Sigmoid colon (tissue), 7 donors: ENCODE measurements at places on chromosomes 2 and 18. TPM values are rescaled to one million over a fixed set of nuclear protein-coding genes. Genes with fewer than 3 reads are reported as not detected.

Gene ATG16L1
- total RNA-seq = 29.3 TPM

Gene TMEFF2
- 0.36 TPM for total RNA-seq

Gene CHAC2
- total RNA-seq = 0.68 TPM

Gene STAT4
- total RNA-seq = not detected

Gene SP9
- not detected for total RNA-seq

Gene C2orf80
- not detected for total RNA-seq

Gene CENPA
- not detected for total RNA-seq

Gene HOXD11
- 39.3 TPM for total RNA-seq

Gene TSN
- total RNA-seq = 24.8 TPM

DNA sequence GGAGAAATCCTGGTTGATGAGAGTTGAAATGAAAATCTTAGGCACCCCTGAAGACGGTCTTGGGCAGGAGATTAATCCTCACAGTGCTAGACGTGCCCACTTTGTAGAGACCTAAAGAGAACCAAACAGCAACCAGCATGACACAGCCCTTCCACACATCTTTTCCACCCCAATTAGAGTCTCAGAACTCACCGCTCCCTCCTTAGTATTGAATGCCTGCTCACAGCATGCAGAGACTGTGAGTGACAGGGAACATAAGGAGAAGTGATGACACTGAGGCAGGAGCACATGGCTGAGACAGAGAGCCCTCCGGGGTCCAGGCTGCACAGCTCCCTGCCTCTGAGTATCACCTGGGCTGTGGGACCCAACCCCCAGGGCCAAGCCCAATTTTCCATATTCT, 367.6 kb downstream of the EIPR1 start:
- H3K4me3 ChIP-seq = no peak overlapping the region
- H3K27ac ChIP-seq = no peak overlapping the region
- no peaks in the 10 kb centered on the region for H3K4me1 ChIP-seq
- no peak for DNase-seq
- H3K27me3 ChIP-seq = peaks cover 13% of the 10 kb centered on the region

- H3K36me3 ChIP-seq = no peaks in the 10 kb centered on the region
- H3K27me3 ChIP-seq = no peaks in the 10 kb centered on the region
- no peak for DNase-seq
- no peak overlapping the region for H3K4me3 ChIP-seq
- H3K4me1 ChIP-seq = no peaks in the 10 kb centered on the region
Observed at GRCh38 chr2:216916956-216917650, 57.2 kb upstream of the TNP1 start.

DNA sequence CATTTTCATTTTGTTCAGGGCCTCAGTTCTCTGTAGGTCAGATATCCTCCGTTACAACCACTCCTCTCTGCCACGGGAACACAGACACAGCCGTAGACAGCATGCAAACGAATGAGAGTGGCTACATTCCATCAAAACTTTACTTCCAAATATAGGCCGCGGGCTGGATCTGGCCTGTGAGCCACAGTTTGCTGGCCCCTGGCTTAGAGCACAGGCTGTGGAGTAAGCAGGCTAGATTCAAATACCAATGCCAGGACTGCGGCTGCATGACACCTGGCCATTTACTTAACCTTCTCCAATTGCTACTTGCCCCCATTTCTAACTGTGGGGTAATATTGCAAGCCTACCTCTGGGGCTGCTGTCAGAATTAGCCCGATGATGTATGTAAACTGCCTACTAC, 325.8 kb upstream of the POU3F3 start:
- DNase-seq = no peak
- H3K27me3 ChIP-seq = no peaks in the 10 kb centered on the region
- H3K27ac ChIP-seq = no peak overlapping the region
- no peak overlapping the region for H3K4me3 ChIP-seq
- H3K36me3 ChIP-seq = no peaks in the 10 kb centered on the region
- H3K4me1 ChIP-seq = no peaks in the 10 kb centered on the region

DNA sequence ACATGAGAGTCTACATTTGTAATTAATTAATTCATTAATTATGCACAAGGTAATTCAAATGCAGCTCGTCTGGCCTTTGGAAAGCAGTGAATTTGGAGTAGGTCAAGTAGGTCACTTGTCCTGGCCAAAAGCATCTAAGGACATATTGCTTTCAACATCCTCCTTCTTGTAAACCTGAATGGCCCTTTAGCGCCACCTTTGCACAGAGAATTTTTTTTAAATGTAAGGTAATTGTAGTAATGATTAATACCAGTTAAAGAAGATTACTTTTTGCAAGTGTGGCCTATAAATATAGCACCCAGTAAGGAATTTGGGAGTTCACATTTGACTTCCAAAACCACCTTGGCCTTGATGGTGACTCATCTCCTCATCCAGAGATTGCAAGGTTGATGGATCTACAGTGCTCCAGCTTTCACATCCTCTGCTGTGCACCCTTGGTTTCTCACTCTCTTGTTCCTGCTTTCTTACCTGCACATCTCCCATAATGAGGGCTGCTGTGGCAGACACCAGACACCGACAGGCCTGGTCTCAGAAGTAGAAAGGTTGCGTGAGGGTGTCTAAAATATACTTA, 481.7 kb downstream of the TGIF1 start:
- H3K4me1 ChIP-seq = no peaks in the 10 kb centered on the region
- H3K36me3 ChIP-seq = no peaks in the 10 kb centered on the region
- DNase-seq = no peak
- no peak overlapping the region for H3K4me3 ChIP-seq

- DNase-seq = no peak
- no peaks in the 10 kb centered on the region for H3K27me3 ChIP-seq
- H3K27ac ChIP-seq = no peak overlapping the region
Observed at GRCh38 chr2:112255875-112256274, 1.0 kb upstream of the ZC3H8 start.

DNA sequence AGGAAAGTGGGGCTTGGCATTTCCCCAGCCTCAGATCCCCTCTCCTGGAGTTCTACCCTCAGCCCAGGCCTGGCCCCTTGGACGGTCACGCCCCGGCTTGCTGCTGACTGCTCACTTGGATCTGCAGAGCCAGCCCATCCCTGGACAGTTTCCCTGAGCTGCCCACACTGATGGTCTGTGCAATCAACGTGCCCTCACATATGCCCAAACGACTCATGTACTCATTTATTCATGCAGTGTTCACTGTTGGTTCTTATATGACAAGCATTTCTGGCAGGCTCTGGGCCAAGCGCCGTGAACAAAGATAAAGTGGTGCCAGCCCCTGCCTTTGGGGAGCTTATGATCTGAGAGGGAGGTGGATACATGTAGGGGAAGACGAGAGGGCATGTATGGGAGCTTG, 20.3 kb upstream of the GLI2 start:
- no peaks in the 10 kb centered on the region for H3K4me1 ChIP-seq
- DNase-seq = peak; percentile 53
- H3K4me3 ChIP-seq = no peak overlapping the region
- H3K27me3 ChIP-seq = no peaks in the 10 kb centered on the region
- H3K27ac ChIP-seq = no peak overlapping the region

- peaks cover 5% of the 10 kb centered on the region for H3K4me1 ChIP-seq
- no peak overlapping the region for H3K27ac ChIP-seq
- H3K36me3 ChIP-seq = no peaks in the 10 kb centered on the region
- no peak overlapping the region for H3K4me3 ChIP-seq
Observed at GRCh38 chr2:105426626-105427292, 27.9 kb upstream of the FHL2 start.

DNA sequence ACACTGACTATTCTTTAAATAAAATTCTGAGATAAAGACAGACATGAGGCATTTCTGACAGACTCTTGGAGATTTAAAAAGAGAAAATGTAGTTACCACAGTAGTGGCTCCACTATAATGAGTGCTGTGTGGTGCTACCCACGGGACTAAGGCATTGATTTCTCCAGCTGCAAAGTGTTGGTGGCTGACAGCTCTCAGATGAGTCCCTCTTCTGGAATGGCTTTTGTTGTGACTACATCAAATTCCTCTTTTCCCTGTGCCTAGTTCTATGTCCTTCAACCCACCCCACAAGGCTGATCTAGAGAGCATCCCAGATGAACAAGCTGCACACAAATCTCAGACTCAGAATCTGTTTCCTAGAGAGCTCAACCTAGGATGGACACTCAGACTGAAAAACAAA, 884.8 kb upstream of the ZEB2 start:
- no peak overlapping the region for H3K4me3 ChIP-seq
- no peaks in the 10 kb centered on the region for H3K36me3 ChIP-seq
- H3K4me1 ChIP-seq = no peaks in the 10 kb centered on the region
- no peaks in the 10 kb centered on the region for H3K27me3 ChIP-seq
- DNase-seq = no peak

DNA sequence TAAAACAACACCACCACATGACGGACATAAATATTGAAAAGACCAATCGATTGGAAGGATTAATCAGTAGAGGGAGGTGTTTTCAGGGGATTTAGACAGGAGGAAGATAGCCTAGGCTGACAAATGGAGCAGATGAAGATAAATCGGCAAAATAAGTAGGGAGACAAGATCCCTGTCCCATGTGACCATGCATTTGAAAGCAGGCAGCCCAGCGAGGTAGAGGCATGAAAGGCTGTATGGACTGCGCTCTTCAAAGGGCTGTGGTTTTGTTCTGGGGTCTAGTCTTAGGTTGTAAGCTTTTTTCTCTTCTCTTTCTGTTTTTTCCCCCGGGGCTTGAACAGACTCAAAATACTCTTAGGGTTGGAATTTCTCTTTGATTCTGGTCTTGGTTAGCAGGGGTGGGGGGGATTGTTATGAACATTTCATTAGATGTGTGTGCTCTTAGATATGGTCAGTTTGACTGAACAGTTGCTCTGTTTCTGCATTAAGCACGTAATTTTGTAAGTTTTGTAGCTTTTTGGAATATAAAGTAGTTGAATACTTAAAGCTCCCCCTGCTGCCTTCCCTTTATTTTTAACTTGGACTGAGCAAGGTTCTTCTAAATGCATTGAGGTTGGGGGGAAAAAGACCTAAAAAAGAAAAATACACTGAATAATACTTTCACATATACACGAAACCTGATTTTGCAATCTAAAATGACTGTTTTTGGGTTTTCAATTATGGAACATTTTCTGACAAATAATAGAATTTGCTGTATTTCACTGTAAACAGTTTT, 32.2 kb downstream of the ZNF532 start:
- H3K27me3 ChIP-seq = no peaks in the 10 kb centered on the region
- H3K27ac ChIP-seq = no peak overlapping the region
- H3K4me1 ChIP-seq = peaks cover 19% of the 10 kb centered on the region
- H3K4me3 ChIP-seq = no peak overlapping the region
- no peak for DNase-seq

DNA sequence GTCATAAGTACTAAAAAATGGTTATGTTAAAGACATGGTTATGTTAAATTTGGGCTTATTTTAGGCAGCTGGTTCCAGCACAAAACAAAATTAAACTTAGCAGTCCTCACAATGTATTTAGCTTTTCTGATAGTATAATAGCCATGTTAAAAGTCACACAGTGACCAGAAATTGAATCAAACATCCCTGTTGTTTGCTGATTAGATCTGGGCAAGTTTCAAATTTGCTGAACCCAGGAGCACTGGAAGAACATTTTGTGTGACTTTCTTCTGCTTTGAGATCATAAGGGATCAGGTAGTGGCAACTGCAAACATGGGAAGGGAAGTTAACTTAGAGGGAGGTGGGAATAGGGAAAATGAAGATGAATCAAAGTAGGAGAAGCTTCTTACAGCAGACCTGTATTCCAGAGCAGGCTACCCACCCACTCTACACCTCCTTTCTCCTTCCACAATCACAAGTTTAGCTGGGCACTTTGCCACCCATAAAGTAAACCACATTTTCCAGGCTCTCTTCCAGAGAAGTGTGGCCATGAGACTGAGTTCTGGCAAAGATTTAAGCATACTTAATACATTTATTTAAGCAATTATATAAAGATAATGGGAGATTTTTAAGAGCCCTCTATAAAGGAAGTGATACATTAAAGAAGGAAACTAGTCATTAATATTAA, 616.1 kb upstream of the LRATD1 start:
- no peak overlapping the region for H3K4me3 ChIP-seq
- no peaks in the 10 kb centered on the region for H3K27me3 ChIP-seq
- no peak overlapping the region for H3K27ac ChIP-seq
- peaks cover 4% of the 10 kb centered on the region for H3K4me1 ChIP-seq
- no peaks in the 10 kb centered on the region for H3K36me3 ChIP-seq

DNA sequence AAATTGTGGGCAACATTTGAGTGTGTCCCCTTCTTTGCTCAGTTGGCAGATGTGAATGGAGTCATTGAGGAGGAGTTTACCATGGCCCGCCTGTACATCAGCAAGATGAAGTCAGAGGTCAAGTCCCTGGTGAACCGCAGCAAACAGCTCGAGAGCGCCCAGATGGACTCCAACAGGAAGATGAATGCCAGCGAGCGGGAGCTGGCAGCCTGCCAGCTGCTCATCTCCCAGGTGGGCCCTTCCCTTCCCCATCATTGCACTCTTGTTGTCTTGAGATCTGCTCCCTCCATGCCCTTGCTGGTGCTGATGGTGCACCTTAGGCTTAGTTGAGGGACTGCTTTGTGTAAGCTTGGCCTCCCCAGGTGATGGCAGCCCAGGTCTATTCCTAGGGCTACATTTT, 47.5 kb upstream of the LYPD6B start:
- H3K27me3 ChIP-seq = no peaks in the 10 kb centered on the region
- H3K4me3 ChIP-seq = no peak overlapping the region
- H3K4me1 ChIP-seq = no peaks in the 10 kb centered on the region
- no peak for DNase-seq
- no peak overlapping the region for H3K27ac ChIP-seq

GRCh38 chr2:124501575-124502152, 476.6 kb downstream of the CNTNAP5 start:
- no peak for DNase-seq
- no peaks in the 10 kb centered on the region for H3K27me3 ChIP-seq
- no peaks in the 10 kb centered on the region for H3K36me3 ChIP-seq
- no peak overlapping the region for H3K4me3 ChIP-seq

GRCh38 chr2:226329180-226329579, 470.4 kb downstream of the IRS1 start:
- no peaks in the 10 kb centered on the region for H3K4me1 ChIP-seq
- H3K27me3 ChIP-seq = no peaks in the 10 kb centered on the region
- H3K27ac ChIP-seq = no peak overlapping the region
- DNase-seq = no peak

DNA sequence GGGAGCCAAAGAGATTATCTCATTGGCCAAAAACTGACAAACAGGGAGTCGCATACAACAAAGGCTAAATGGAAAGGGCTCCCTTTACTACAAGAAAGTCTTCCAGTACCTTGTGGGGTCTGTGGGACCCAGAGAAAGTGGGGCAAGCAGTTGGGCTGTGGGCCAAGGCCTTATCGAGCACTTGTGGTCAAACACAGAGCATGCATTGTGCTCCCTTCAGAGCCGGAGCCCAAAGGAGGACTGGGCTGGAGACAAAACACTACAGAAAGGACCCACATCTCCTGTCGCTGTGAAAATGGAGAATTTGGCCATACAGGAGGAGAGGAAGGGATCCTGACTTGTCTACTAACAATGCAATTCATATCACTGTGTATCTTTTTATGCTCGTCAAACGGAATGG, 37.1 kb upstream of the SLC1A4 start:
- no peak for DNase-seq
- no peaks in the 10 kb centered on the region for H3K27me3 ChIP-seq
- H3K36me3 ChIP-seq = no peaks in the 10 kb centered on the region
- no peak overlapping the region for H3K4me3 ChIP-seq
- H3K4me1 ChIP-seq = no peaks in the 10 kb centered on the region
- no peak overlapping the region for H3K27ac ChIP-seq

GRCh38 chr2:152126664-152127063, 27.8 kb upstream of the CACNB4 start:
- H3K27ac ChIP-seq = no peak overlapping the region
- no peaks in the 10 kb centered on the region for H3K27me3 ChIP-seq
- no peak overlapping the region for H3K4me3 ChIP-seq
- no peak for DNase-seq
- H3K4me1 ChIP-seq = no peaks in the 10 kb centered on the region
